ENCODE measurements at places on chromosomes 3 and 15.

DNA sequence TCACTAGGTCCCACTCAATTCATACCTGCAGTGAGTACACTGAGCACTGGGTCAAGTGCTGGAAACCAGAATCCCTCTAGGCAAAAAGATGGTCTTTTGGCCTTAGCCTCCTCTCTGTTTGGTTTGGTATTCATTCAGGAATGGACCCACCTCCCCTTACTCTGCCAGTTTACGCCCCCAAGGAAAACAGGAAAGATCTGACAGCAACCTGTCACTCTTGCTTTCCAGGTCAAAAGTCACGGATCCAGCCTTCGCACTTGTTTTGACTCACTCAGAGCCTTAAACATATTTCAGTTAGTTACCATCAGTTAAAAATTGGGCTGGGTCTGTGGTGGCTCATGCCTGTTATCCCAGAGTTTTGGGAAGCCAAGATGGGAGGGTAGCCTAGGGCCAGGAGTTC lies 68.1 kb downstream of the SYNM start:
- DNase-seq, result no peak

GRCh38 chr3:102074946-102075345 lies 225.6 kb downstream of the NFKBIZ start:
- DNase-seq, result no peak

- DNase-seq, result no peak
Measured at GRCh38 chr3:13249664-13250390, 170.3 kb downstream of the NUP210 start.

- DNase-seq, result no peak
Measured at GRCh38 chr3:57971975-57972374, 36.2 kb upstream of the FLNB start.

- no peak for DNase-seq
Measured at GRCh38 chr15:27459836-27460235, 488.9 kb downstream of the GABRG3 start.

- no peak for DNase-seq
Measured at GRCh38 chr3:137172728-137173127, 214.9 kb downstream of the IL20RB start.

GRCh38 chr15:90030376-90030775 lies 29.3 kb downstream of the ZNF710 start:
- no peak for DNase-seq

DNA sequence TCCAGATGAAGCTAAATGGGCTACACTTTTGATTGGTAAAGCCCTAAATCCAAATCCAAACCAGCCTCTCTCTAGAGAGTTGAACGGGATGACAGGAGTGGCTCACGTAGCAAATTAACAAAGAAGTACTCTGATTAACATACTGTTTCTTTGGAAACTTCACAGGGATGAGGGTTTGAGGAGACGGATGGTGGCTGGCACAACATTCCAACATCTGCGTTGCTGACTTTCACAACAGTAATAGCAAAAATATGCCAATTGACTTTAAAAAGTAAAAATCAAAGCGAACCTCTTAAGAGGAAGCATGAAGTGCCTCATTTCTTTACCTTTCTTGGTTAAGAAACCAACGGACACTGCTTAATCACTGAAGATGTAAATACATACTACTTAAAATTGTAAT lies 181.4 kb downstream of the TBL1XR1 start:
- no peak for DNase-seq

- DNase-seq, result no peak
Measured at GRCh38 chr3:50627407-50628051, 10.6 kb downstream of the MAPKAPK3 start.

- no peak for DNase-seq
Measured at GRCh38 chr3:155704061-155704460, 40.8 kb downstream of the PLCH1 start.

DNA sequence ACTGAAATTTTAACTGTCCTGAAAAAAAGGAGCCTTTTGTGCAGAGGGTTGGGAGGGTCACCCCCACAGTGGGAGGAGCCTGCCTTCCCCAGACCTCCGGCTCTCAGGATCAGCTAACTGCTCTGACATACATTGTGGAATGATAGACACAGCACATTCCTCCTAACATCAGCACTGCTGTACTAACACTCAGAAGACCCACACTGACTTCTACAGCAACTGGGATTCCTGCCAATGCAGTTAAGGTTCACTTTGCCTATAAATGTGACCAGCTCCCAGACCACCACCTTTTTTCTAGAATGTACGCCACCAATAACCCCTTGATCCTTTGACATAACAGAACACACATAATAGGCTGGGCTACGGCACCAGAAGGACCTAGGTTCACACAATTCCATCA lies 3.2 kb downstream of the CPEB1 start:
- no peak for DNase-seq

- no peak for DNase-seq
Measured at GRCh38 chr3:102826636-102827035, 391.8 kb downstream of the ZPLD1 start.

DNA sequence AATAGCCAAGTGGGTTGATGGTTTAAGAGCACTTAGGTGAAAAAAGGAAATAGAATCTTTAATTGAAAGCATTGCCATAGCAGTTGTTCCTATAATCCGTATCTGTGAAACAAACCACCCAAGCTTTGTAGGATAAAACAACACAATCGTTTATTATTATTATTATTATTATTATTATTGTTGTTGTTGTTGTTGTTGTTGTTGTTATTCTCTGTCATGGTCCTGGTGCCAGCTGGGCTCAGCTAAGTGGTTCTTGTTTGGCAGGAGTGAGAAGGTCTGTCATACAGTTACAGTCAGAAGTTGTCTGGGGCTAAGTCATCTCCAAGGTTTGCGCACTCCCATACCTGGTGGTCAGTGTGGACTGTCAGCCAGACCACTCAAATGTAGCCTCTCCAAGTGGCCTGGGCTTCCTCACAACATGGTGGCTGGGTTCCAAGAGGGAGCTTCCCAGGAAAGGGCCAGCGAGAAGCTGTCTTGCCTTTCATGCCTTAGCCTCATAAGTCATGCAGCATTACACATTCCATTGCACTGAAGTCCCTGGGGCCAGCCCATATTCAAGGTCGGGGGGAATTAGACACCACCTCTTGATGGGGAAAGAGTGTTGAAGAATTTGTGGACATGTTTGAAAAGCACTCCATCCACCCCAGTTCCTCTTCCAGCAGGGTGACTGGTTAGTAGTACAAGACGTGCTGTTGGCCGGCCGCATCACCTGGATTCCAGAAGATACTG lies 54.3 kb upstream of the FGD5 start:
- DNase-seq, result no peak

GRCh38 chr3:14386254-14386653 lies 16.2 kb upstream of the SLC6A6 start:
- DNase-seq, result no peak

- no peak for DNase-seq
Measured at GRCh38 chr15:90814191-90814821, 54.1 kb upstream of the FURIN start.

- no peak for DNase-seq
Measured at GRCh38 chr3:13550791-13551360, 2.0 kb downstream of the FBLN2 start.

- no peak for DNase-seq
Measured at GRCh38 chr3:95277613-95278012, 1214.8 kb downstream of the NSUN3 start.

- DNase-seq, result no peak
Measured at GRCh38 chr3:67866571-67866970, 212.2 kb upstream of the SUCLG2 start.

- no peak for DNase-seq
Measured at GRCh38 chr3:90132197-90132596, 1024.8 kb downstream of the EPHA3 start.

GRCh38 chr3:172836390-172836997 lies 86.0 kb downstream of the ECT2 start:
- DNase-seq, result no peak

DNA sequence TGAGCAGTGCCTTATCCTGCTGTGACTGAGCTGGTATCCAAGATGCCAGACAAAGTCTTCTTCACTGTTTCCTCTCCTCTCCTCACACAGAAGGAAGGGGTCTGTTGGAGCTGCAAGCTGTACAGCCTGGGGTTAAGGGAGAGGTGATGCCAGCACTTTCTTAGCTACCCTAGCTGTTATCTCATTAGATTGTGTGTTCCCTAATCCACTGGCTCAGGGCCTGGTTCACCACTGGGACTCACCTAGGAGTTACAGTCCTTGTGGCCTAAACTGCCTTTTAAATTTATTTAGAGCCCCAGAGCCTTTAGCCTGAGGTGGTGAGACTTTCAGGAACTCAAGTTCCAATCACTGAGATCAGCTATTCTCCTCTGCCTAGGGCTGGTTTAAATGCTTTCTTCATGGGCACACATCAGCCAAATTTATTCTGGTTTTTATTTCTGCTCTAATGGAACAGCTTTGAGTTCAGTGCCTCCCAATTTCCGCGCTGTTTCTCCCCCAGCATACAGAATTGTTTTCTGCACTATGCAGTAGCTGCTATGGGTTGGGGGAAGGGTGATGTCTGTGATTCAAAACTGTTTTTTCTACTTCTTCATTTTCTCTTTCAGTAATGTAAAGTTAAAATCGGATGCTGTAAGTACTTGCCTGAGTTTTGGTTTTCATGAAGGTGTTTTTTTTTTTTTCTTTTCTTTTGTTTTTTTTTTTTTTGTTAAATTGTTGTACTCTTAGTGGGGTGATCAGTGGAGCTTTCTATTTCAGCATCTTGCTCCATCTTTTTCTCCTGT lies 198.8 kb downstream of the DOCK3 start:
- DNase-seq, result no peak

DNA sequence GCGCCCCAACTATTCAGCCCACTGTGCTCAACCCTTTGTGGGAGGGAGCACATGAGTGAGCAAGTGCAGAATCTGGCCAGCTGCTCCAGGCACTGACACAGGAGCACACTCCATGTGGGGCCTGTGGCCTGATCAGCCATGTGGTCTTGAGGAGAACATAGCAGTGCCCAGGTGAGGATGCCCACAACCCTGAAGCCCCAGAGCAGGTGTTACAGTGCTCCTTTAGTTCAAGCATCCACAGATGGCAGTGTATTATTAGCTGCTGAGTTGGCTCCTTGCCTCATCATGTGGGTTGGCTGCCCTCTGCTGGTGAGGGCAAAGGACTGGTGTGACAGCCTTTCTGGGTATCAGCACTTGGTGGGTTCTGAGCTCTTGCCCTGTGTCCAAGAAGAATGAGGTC lies 1588.2 kb downstream of the SI start:
- DNase-seq, result peak; percentile 43

DNA sequence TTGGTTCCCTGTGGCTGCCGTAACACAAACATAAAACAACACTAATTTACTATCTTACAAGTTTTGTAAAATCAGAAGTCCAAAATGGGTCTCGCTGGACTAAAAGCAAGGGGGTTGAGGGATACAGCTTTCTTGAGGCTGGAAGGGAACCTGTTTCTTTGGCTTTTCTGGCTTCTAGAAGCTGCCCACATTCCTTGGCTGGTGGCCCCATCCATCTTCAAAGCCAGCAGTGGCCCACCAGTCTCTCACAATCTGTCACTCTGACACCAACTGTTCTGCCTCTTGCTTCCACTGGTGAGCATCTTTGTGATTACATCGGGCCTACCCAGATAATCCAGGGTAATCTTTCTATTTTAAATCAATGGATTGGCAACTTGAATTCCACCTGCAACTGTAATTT lies 1.1 kb upstream of the ANPEP start:
- DNase-seq, result no peak

- DNase-seq, result no peak
Measured at GRCh38 chr3:69764861-69765260, 25.6 kb downstream of the MITF start.

DNA sequence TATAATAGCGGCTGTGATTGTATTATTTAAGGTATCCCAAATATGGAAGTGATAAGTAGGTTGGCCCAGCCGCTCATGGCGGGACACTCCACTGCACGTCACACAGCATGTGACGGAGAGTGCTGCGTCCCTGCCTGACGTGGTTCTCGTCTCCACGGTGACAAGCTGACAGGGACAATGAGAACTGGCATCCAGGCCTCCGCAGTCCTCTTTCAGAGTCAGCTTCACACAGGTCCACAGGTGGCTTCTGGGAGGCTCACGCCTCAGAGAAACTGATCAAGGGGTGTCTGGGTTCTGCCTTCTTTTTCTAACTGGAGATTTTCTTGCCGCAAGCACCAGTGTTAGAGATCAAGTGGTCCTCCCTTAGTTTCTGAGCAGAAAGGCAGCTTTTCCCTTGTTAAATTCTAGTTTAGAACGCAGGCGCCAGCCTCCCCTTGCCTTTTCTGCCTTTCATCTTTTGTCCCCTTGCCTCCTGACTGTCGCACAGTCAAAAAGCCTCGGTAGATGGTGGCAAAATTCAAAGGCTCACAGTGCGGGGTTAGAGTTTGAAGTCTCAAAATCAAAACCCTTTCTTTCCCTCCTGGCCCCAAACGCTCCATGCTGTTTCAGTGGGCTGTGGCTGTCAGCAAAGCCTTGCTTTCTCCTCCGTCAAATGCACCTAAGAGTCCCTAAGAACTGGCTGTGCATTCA lies 120.9 kb downstream of the ATP10A start:
- DNase-seq, result no peak

GRCh38 chr3:190492966-190493365 lies 20.9 kb upstream of the IL1RAP start:
- DNase-seq, result no peak

DNA sequence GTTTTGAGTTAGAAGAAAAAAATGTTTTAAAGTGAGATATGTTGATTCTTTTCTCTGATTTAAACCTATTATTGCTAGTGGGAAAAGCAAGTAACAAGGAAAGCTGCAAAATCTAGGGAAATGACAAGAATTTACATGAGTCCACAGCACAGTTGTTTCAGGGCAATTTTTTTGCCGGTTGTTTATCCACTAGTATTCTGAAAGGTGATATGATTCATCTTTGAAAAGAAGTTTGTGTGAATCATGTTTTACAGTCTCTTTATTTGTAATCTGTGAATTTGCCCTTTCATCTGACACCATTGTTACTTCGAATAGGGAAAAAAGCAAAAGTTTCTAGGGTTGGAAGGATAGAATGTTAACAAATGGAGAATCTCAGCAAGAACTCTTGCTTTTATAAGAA lies 894.7 kb downstream of the OTOL1 start:
- DNase-seq, result no peak

- DNase-seq, result no peak
Measured at GRCh38 chr15:59437142-59437816, 707 bp upstream of the FAM81A start.

GRCh38 chr3:170387950-170388349 lies 30.4 kb downstream of the SKIL start:
- no peak for DNase-seq

DNA sequence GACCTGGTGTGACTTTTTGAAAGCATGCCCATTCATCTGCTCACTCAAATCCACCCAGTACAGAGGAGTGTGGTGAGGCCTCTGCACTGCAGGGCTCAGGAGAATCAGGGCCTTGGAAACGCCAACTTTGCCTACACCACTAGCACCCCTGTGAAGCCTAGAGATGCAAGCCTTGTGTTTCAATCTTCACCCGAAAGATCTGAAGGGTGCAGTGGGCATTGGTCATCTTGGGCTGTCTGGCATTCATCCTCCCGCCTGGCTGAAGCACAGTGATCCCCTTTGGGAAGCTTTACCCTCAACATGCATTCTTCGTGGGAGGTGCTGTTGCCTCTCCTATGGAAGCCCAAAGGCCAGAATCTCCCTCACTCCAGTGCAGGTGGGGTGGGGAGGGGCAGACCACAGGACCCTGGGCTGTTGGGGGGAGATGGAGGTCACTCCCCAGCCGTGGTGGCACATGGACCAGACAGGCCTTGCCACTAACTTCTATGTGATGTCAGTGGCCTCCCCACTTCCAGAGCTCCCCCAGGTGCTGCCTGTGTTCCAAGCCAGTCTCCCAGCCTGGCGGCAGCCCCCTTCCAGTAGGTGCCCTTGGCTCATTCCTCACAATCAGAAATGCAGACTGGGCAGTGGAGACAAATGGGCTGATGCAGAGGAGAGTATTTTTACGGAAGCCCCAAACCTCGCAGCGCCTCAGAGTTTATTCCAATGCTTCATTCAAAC lies 92.5 kb downstream of the ADAMTS17 start:
- DNase-seq, result no peak

- DNase-seq, result no peak
Measured at GRCh38 chr3:189334064-189334920, 162.5 kb downstream of the TPRG1 start.
